ENCODE measurements at places on chromosomes 2 and 18.
A peak's percentile ranks its signal among the peaks of the same experiment; 100 is the strongest.

- no peak for DNase-seq
Measured at GRCh38 chr18:6271585-6271984, 143.1 kb downstream of the L3MBTL4 start.

GRCh38 chr2:61134141-61134540 is 27.8 kb upstream of the C2orf74 start:
- no peak for DNase-seq

GRCh38 chr2:63817382-63817781 is 24.3 kb upstream of the UGP2 start:
- DNase-seq: no peak

DNA sequence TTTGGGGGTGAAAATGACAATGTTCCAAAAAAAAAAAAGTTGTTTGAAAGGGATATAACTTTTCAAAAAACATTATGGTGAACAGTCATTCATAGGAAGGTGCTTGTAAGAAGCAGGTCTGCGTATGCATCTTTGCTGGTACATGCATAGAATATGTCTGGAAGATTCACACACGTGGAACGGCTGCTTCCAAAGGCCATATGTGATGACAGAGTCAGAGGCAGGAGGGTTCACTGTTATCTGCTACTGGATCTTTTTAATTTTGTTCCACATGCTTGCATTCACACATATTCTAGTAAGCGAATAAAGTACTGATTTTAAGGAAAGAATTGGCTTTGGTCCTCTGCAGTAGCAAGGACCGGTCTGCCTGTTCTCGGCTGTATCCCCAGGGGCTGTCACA is 193.4 kb downstream of the SMAD7 start:
- no peak for DNase-seq

DNA sequence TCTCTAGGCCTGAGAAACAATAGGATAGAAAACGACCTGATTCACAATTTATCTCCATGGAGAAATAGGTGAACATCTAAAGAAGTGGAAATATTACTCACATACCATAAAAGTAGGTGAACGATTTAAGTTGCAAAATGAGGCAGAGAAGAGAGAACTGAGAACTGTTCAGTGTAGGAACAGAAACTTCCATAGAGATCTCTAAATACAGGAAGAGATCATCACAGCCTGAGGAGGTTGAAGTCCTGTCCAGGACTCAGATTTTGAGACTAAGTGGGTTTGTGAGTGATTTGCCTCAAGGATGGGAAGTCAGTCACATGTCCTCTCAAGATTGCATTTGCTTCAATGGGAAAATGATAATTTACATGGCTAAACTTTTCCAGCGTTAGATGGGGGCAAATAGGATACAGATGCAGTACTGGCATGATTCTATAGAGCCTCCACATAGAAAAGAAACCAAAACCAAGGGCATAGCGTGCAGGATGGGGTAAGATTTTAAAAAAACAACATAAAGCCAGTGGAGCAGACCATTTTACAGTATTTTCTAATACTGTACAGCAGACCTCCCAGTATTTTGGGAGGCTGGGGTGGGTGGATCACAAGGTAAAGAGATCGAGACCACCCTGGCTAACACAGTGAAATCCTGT is 68.8 kb downstream of the MEP1B start:
- DNase-seq: no peak

- no peak for DNase-seq
Measured at GRCh38 chr2:106158871-106159270, 35.2 kb downstream of the UXS1 start.

DNA sequence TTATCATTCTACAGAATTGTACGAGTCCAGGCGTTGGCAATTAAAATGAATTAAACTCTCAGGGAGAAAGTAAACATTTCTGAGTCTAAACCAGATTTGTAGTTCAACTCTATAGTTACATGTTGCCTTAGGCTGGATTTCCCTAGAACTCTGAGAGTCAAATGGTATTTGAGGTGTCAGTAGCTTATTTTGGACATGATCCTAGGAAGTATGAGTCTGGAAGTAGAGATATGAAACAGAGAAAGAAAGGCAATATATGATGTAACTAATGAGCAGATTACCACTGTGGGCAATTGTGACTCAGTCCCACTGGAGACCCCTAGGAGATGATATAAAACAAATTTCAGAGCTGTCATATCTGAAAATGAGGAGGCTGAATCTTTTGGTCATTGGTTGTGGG is 199.1 kb upstream of the UBE2E3 start:
- no peak for DNase-seq

GRCh38 chr2:9738535-9739496 is 104.5 kb upstream of the TAF1B start:
- DNase-seq: no peak

GRCh38 chr2:60674524-60675165 is 81.4 kb upstream of the PAPOLG start:
- DNase-seq: peak; percentile 91

DNA sequence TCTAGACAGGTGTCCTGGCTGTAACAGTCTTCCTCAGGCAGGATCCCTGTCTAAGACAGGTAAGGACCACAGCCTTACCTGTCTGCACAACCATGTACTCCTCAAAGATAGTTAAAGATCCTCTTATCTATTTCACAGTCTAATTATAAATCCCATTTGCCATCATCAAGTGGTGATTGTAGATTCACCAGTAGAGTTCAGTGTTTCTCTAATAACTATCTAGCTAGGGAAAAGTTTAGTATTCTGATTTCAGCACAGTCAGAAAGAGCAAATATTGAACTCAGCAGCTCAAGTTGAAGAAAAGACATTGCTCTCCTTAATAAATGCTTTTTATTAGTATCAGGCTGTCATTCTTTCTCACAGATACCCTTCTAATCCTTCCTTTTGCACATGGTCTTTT is 1305.5 kb upstream of the NXPH2 start:
- DNase-seq: no peak

DNA sequence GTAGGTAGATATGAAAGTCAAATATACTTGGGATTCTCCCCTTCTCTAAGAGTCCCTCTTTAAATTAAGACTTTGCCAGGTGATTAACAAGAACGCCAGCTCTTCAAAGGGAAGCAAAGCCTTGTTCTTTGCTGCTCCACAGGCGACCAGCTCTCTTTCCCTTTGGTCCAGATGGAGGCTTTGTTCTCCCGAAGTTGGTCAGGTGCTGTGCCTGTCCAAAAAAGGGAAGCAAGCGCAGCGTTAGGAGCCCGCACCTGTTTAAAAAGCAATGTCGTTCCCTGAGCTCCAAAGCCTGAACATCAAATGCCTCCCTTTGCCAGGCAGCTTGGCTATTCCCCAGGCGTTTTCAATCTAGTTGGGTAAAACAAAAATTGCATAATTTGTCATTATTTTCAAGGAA is 1913.1 kb upstream of the PIK3C3 start:
- DNase-seq: peak; percentile 37

GRCh38 chr2:236603361-236604015 is 33.9 kb downstream of the ACKR3 start:
- no peak for DNase-seq

DNA sequence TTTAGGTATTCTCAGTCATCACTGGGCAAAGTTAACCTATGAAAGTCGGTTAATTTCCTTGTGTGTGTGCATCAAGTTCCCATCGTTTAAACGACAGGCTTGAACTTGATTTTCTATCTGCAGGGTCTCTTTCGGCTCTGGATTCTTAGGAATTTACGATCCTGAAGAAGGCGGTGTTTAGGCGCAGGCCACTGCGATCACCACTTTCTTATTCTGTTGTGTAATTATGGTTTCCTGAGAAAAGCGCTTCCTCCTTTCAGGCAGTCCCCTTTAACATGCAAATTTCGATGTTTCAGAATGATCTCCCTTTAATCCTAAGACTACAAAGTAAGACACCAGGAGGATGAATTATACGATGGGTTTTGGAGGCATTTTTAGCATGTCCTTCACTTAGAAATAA is 27.9 kb upstream of the MBP start:
- peak; percentile 83 for DNase-seq

GRCh38 chr18:12236141-12236540 is 18.0 kb upstream of the CIDEA start:
- no peak for DNase-seq

DNA sequence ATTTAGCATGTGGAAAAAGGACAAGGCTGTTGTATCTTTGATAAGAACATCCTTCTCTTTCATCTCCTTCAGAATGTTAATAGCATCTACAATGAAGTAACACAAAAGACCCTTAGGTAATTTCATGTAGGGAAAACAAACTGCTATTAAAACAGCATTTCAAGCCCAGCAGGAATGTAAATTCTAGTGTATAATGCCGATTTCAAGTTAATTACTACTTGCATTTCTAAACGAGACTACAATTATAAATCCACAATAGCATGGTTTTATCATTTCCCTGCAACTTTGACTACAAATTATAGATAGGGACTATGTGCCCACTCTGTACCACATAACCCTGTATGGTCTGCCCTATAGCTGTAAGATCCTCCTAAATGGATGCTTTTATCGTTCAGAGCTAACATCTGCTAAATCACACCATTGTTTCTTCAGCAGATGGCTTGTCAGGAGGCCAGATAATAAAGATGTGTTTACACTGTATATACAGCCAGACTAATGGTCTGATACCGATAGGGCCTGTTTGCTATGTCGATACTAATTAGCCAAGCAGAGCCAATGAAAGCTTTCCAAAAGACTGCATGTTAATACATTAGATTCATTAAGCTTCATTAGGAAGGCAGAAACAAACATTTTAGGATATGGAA is 51.9 kb downstream of the LRPPRC start:
- DNase-seq: no peak

DNA sequence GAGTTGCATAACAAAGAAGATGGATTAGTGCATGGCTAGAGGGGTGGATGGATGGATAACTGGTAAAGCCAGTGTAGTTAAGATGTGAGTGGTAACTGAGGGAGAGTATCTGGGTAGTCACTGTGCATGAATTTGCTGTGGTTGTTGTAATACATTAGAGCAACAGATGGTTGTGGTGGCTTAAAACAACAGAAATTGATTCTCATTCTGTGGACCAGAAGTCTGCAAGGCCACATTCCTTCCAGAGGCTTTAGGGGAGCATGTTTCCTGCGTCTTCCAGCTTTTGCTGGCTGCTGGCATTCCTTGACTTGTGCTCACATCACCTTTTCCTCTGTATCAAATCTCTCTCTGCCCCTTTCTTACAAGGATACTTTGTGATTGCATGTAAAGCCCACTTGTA is 155.4 kb downstream of the ASB1 start:
- DNase-seq: no peak

DNA sequence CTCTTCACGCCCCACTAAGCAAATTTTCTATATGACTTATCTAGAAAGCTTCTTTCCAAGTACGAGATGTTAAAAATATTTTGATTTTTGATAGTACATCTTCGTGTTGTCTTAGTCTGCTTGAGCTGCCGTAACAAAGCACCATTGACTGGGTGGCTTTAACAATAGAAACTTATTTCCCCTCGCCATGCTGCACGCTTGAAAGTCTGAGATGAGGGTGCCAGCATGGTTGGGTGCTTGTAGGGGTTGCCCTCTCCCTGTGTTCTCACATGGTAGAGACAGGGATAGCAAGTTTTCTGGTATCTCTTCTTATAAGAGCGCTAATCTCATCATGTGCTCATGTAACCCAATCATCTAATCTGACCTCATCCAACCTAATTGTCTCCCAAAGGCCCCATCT is 106.2 kb downstream of the TANC1 start:
- no peak for DNase-seq

DNA sequence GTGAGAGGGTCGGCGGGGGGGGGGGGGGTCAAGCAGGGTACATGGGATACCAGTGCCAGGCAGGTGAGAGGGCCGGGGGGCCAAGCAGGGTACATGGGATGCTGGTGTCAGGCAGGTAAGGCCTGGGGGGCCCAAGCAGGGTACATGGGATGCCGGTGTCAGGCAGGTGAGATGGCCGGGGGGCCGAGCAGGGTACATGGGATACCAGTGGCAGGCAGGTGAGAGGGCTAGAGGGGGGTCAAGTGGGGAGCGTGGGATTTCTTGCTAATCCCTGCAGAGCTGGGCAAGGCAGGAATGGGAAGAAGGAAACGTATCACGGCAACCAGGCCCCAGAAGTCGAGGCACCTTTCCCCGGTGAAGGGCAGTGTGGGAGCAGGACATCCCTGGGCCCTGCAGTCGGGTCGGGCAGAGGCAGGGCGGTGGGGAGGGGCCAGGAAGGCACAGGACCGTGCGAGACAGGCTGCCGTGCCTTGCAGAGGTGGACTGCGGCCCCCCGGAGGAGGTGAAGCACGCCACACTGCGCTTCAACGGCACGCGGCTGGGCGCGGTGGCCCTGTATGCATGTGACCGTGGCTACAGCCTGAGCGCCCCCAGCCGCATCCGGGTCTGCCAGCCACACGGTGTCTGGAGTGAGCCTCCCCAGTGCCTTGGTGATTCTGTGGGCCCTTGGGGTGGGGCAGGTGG is 49.3 kb downstream of the MTERF4 start:
- no peak for DNase-seq

- no peak for DNase-seq
Measured at GRCh38 chr2:25294573-25295462, 46.9 kb downstream of the DNMT3A start.

DNA sequence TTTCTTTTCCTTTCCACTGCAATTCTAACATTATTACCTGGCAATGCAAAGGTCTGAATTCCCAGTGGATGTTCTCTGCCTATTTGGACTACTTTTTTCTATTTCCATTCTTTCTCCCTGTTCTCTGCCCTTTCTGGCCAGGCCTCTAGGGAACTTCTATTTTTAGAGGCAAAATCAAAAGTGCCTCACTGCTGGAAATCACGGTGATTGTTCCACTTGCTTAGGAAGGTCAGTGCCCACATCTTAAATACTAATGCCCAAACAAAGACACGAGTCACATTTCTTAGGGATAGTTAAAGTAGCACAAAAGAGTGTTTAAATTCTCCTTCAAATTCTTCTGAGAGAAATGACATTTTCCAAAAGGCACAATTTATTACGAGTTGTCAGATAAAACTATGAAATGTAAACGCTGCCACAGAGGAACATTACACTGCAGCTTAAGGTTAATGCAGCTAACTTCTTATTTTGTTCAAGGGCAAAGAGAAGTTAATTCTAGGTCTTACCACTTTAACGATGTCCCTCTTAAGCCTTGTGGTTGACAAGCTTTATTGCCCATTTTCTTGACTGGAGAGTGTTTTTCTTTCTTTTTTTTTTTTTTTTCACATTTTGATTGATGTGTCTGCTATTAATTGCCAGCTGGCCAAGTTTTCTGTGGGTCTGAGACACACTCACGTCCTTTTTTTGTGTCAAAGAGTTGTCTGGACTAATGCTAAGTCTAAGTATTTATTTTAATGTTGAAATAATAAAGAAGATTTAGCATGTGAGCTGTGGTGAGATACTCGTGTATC is 34.7 kb downstream of the ST6GAL2 start:
- no peak for DNase-seq

- no peak for DNase-seq
Measured at GRCh38 chr2:235976956-235977355, 191.2 kb downstream of the GBX2 start.

- no peak for DNase-seq
Measured at GRCh38 chr2:10326151-10326616, 23.5 kb downstream of the HPCAL1 start.

- no peak for DNase-seq
Measured at GRCh38 chr2:7071154-7071553, 153.9 kb downstream of the RNF144A start.

All from GM23338 (cell line).